Esophagus squamous epithelium (tissue), 5 donors: ENCODE measurements at places on chromosomes 13 and 19.

DNA sequence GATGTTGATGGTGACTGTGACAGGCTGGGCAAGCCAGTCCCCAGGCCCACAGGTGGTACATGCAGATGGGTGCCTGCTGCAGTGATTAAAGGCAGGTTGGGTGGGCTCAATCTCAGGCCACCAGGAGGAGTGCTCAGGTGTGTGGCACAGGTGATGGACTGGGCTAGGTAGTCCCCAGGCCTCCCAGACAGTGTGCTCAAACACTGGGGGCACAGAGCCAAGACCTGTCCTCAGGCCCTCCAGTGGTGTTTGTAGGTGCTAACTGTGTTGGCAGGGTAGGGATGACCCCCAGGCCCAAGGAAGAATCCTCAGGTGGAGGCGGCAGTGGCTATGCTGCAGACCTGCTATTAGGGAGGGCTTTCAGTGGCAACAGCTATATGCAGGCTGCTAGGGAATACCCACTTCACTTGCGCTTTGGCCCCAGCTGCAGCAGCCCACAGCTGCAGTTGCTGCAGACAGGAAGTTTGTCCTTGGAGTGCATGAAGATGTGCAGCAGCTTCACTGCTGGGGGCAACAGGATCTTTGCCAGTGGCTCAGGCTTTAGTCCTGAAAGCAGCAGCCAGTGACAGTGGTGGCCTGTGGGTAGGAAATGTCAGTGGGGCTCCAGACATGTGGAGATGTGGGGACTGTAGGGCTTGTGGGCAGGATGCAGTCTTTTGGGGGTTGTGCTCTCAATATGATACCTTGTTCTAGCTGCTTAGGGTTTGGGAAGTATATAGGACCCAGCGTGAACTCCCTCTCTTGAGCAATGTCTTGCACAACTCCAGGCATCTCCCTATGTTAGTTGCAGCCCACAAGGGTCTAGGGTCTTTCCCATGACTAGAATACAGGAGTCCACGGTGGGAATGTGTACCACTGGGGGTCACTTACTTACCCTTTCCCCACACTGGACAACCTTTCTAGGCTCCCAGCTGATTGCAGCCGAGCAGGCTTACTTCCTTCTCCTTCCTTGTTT is 54.1 kb upstream of the MLNR start:
- no peak for DNase-seq

GRCh38 chr13:40205771-40206240 is 460.6 kb downstream of the FOXO1 start:
- no peak for DNase-seq

DNA sequence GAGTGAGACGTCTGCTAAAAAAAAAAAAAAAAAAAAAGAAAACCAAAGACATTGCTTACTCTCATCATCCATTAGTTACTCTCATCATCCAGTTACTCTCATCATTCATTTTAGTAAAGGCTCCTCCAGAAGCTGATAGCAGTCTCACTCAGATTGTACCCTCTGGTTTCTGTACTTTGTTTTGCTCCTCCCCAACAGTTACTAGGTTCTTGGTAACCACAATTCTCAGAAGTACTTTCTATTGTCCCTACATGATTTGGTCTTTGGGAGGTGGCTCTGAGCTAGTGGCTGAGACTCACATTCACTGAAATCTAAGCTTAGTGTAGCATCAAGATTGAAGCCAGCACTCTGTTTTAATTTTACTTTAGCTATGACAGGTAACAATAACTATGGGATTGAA is 14.3 kb downstream of the ERICH4 start:
- no peak for DNase-seq

DNA sequence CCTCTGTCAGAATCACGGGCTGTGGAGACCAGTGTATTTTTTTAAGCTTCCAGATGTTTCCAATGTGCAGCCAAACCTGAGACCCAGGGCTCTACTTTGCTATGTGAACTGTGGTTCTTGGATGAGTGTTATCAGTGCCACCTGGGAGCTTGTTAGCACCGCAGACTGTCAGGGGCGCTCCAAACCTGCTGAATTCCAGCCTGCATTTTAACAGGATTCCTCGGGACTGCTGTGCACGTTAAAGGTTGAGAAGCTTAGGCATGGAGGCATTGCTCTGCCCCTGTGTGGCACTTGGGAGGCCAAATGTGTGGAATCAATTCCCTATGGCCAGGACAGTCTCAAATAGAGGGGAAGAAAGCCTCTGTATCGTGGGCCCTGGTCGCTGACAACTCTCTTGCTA is 80.3 kb downstream of the ANKRD10 start:
- DNase-seq = no peak

- no peak for DNase-seq
Observed at GRCh38 chr19:50191216-50191615, 12.2 kb upstream of the MYH14 start.

DNA sequence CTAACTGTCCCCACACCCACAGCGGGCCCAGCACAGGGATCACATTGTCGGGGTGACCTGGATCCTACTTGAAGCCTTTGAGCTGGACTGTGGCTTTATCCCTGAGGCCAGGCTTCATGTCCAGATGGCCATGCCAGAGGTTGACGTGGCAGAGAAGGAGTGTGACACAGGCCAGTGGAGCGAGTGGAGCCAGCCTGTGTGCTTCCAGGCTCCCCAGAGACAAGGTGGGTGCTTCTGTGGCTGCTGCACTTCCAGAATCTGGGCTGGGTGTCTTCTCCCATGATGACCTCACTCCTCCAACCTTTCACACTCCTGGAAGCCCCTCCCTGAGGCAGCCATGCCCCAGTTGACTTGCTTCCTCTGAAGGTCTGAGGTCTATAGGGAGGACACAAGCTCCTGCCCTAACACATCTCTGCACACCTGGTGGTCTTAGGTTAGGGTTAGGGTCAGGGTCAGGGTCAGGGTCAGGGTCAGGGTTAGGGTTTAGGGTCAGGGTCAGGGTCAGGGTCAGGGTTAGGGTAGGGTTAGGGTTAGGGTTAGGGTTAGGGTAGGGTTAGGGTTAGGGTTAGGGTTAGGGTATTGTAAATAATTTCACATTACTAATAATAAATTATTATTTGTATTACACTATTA is 13.1 kb upstream of the MZF1 start:
- no peak for DNase-seq

- DNase-seq = no peak
Observed at GRCh38 chr19:4059891-4060620, 6.6 kb downstream of the ZBTB7A start.

DNA sequence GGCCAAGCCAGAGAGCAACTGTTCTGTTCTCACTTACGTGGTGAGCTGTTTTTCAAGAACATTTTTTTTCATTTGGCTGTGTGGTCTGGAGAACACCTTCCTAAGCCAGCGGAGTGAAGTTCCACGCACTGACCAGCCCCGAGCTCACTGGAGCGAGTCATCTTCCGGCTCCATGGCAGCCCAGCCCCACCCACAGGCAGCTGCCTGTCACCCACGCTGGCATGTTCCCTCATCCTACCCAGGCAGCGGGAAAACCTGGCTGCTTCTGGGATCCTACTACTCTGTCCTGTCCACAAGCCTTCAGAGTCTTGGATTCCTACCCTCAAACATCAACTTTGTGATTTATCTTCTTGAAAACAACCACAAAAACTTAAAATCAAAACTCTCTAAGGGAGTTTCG is 76.2 kb downstream of the GGACT start:
- DNase-seq = no peak

- no peak for DNase-seq
Observed at GRCh38 chr13:98563071-98563470, 13.8 kb downstream of the STK24 start.

DNA sequence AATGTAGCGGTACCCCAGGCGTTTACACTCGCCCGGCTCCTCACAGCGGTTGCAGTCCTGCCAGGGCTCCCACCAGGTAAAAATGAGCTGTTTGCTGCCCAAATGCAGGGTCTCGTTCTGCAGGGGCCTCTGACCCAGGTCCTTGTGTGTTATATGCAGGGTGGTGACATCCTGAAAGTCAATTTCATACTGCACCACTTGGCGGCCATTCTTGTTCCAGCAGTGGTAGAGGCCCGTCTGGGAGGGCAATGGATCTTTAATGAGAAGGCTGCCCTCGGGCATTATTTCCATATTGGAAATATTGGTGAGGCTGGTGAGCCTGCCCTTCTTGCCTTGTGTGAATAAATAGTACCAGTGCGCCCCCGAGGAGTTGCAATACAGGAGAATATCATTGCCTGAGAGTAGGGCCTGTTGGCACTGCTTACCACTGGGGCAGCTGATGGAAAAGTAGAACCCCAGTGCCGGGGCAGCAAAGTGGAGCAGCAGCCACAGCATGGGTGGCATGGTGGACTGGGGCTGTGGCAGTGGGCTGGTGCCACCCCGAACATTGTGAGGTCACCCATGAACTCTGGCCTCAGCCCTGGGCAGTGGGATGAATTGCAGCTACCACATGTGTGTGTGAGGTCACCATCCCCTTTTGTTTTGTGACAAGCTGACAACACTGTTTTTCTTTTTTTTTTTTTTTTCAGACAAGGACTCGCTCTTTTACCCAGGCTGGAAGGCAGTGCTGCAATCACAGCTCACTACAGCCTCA is at the start of gene FAM187B:
FAM187B (minus strand) TSS at position 563 of the 754 bp plus-strand sequence; CDS start at position 504, 59 bp downstream.
- no peak for DNase-seq

- DNase-seq = no peak
Observed at GRCh38 chr19:31952693-31953092, 392.7 kb upstream of the ZNF507 start.

DNA sequence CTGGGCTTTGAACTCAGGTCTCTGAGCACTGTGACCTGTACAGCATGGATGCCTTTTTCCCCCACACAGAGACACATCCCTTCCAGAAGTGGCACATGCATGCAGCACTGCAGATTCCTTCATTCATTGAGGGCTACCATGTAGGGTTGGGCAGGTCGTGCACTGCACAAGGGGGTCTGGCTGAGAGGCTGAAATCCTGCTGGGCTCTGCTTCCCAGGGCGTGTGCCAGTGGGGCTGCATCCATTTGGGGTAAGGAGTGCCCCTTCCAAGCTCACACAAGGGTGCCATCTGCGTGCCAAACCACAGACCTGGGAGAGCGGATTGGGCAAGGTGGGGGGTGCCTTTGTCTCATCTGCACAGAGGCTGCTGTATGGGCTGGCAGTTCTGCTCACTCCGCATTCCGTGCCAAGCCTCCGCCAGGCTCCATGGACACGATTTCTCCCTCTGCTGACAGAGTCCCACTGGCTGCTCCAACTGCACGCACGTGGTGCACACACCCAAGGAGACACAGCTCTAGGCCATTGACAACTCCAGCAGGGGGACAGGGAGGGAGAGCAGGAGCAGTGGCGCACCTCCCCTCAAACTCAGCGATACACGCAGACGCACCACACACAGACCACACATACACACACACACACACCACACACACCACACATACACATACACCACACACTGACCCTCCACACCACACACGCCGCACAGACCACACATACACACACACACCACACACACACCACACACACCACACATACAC is 4.5 kb upstream of the SHISA7 start:
- DNase-seq = no peak

DNA sequence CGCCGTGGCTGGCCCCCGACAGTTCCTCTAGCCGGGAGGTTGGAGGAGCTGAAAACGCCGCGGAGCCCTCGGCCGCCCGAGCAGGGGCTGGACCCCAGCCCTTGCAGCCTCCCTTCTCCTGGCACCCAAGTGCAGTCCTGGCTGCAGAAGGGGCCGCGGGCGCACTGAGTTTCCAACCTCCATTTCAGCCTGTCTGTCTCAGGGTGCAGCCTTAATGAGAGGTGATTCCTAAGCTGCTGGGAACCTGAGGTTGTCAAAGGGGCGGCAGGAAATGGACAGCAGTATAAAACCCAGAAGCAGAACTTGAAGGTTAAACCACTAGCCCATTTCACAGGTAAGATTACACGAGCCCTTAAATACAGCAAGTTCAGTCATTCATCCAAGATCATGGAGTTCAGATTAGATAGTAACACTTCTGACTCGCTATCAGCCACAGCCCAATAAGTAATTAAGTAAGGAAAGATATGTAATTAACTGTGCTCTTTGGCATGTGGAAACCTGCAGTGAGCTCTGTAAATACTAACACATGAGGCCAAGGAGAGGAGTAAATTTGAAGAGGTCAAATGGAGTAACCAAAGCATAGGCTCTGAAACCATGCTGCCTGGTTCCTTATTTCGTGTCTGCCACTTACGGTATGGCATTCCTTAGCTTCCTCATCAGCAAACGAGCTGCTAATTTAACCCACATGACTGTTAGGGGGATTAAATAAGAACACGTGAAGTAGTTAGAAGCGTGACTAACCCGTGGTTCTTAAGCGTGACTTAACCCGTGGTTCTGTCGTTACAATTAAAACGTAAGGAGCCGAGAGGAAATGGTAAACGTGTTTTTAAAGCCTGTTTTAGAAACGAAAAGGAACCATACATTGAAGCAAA is 686 bp downstream of the SETDB2 start:
- no peak for DNase-seq

GRCh38 chr13:26202365-26202972 is 19.6 kb downstream of the RNF6 start:
- no peak for DNase-seq

DNA sequence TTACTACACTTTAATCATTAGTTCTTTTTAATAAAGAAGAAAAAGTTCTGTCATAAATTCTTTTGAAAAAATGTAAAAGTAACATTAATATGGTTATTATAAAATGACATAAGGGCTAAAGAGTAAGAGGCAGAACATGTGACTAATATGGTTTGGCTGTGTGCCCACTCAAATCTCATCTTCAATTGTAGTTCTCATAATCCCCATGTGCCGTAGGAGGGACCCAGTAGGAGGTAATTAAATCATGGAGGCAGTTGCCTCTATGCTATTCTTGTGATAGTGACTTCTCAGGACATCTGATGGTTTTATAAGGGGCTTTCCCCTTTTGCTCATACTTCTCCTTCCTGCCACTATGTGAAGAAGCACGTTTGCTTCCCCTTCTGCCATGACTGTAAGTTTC is 104.5 kb downstream of the UGGT2 start:
- DNase-seq = no peak

DNA sequence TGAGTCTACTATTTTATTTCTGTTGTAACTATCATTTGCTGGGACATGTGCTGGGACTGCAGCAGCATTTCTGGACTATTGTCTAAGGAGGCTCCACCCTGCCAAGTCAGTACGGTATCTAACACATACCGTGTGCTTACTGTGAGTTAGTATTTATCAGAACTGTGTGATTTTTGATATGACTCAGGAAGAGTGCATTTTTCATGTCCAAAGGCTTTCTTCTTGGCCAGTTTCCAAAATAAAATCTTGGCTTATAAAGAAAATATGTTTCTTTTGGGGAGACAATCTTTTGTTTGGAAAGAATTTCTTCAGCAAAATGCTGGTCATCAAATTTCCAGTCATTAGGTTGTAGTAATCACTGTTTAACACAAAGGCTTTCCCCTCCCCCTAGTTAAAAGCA is 11.6 kb downstream of the PARP4 start:
- DNase-seq = no peak

DNA sequence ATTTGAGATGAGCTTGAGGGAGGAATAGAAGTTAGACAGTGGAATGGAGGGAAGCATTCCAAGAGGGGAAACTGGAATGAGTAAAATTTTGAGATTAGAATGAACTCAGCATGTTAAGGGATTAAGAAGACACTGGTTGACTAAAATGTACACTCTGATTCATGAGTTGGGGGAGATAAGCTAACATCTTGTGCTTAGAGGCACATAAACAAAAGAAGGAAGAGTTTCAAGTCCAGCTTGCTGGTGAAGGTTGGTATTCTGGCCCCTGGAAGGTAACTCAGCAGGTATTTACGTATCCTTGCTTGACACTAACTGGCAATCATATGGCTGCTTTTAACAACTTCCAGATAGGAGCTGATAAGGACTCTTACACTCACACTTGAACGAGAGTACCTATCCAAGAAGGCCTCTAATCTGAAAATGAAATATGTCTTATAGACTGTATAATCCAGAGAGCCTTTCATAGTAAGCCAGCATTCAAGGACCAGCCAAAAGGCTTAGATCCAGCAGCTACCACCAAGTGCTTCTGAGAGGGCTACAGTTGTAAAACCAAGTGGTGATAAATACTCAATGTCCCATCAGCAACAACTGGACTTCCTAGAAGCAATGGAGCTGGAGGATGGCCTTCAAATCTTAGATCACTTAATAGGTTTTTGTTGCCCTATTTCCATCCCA is 149.7 kb upstream of the SERP2 start:
- DNase-seq = no peak
